ENCODE measurements at places on chromosomes 16 and 17.

DNA sequence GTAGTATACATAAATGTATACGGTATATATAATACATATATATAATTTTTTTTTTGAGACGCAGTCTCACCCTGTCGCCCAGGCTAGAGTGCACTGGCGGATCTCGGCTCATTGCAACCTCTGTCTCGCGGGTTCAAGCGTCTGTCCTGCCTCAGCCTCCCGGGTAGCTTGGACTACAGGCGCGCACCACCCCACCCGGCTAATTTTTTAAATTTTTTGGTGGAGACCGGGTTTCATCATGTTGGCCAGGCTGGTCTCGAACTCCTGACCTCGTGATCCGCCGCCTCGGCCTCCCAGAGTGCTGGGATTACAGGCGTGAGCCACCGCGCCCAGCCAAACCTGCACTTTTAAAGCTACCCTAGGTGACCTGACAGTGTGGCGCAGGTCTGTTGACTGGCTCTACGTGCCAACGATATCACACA lies 745 bp downstream of the PAM16 start:
- no peak for DNase-seq

GRCh38 chr16:19294156-19294649 lies 8.7 kb downstream of the CLEC19A start:
- no peak for DNase-seq

GRCh38 chr17:633641-634101 lies 81.0 kb downstream of the VPS53 start:
- DNase-seq, result no peak

DNA sequence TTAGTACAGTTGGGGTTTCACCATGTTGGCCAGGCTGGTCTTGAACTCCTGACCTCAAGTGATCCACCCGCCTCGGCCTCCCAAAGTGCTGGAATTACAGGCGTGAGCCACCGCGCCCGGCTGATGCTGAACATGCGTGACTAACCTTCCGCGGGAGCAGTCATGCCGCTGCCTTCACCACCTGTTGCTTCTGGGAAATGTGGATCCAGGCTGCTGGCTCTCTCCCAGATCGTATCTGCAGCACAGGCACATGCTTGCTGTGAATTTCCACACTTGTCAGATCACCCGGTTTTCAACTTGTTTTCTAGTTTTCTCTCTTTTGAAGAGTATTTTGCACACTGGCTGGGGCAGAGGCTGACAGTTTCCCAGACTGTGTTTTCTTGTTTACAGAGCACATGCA lies 97.9 kb downstream of the ADCY9 start:
- no peak for DNase-seq

DNA sequence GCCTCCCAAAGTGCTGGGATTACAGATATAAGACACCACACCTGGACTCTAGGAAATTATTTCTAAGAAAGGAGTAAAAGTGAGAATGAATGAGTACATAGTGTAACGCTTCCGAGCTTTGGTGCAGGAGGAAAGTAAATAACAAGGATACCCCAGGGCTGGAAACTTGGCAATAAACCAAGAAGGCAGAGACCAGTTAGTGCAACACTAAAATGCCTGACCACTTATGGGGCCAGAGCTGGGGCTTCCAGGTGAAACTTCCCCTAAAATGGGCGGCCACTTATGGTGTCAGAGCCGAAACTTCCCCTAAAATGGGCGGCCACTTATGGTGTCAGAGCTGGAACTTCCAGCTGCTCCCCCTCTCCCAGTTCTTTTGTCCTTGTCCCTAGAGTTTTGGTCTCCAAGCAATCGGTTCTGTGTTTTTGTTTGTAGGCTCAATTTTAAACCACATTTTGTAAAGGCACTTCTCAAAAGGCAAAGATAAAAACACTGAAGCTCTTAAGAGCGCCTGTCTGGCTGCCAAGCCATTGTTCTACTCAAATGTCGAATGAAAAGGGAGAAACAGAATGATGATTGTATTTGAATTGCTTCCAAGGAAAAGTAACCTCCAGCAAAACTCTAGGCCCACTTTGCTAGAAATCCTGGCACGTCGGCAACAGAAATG lies 63.9 kb downstream of the NXN start:
- DNase-seq, result no peak

- no peak for DNase-seq
These were observed 13.9 kb downstream of the ATP2A1 start for GRCh38 chr16:28891964-28892890.

GRCh38 chr17:79414063-79414792 lies 196.6 kb downstream of the RBFOX3 start:
- DNase-seq, result no peak
